ENCODE measurements at places on chromosomes 12 and 14.

DNA sequence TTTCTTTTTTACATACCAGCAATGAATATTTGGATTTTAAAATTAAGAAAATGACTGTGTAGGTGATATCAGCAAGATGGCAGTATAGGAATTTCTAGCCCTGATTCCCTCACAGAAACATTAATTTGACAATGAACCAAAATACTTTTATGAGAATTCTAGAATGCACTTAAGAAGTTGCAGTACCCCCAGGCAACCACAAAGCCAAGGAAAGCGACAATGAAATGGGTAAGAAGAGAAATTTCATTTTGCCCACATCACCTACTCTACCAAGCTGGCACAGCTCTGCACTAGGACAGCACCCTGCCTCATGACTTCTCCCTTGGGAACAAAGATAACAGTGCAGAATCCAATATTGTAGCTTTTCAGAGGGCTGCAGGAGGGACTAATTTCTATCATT is 6.6 kb downstream of the OR9K2 start:
- no peak for DNase-seq

DNA sequence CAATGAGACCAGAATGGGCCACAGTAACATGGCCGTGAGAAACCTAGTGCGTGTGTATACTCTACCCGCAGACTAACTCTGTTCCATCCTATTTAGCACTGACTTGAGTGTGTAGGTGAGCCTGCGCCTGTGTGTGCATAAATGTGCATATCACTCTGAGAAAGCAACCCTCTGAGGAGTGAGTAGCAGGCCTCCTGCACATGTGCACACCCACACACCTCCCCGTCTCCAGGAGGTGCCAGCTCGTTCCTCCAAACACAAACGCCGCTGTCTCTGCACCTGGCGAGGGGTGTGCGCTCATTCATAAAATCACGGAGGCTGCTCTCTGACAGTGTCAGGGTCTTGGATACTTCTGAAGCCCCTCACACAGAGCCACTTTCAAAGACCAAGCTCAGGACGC is 138.9 kb downstream of the GCH1 start:
- no peak for DNase-seq

DNA sequence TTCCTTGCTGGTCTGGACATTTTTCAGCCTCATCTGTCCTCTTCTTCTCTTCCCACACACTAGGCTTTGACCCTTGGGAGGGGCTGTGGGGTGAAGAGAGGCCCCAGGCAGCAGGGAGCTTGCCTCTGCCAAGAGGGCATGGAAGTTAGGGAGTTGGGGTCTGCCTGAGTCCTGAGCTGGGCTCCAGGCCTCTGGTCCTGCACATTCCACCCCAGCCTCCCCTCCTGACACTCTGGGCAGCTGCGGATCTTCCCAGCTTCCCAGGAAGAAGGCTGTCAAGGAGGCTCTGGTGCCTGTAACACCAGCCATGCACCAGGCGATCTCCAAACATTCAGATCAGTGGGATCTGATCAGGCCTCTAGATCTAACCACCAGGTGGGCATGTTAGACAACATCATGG is 169.1 kb upstream of the PRMT8 start:
- DNase-seq = no peak

DNA sequence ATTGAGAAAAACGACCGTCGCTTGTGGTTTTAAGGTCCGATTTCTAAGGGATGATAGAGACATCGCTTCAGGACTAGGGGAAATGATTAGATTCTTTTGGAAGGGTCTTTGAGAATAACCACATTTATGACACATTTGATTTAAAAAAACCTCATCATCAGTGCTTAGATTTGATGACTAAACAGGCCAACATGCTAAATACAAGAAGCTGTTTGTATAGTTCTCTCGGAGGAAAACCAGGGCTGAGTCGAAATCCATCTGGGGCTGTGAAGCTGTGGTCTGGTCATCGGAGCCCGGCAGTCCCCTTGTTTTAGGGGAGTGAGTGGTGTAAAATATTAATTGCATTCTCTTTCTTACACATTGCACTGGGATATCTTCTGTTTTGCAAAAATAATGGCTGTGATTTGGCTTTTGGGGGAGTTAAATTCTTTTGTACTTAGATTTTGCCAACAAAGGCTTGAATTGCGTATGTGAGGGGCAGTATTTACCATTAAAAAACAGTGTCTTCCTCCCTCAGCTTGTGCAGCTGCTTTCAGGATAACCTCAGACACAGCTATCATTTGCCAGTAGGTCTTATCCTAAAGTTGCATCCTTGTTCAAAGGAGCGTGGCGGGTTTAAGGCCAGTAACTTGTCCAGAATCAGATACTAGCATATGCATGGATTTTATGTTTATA is 550 bp downstream of the GNG2 start:
- DNase-seq = no peak

DNA sequence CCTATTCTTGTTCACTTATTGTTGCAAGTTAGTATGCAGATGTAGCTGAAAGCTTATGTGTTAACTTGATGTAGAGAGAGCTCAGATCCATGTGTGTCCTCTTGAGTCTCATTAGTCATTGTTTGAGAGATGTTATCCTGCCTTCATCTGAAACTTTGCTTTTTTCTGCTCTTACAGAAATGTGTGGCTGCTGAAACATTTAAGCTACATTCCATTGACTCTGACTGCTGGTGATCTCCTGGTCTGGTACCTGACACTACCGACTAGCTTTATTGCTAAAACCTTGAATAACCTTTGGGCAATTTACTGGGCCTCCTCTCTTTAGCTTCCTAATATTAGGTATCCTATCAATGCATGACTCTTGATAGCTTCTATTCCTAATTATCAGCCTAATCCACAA is 705.6 kb upstream of the FOXG1 start:
- no peak for DNase-seq

- no peak for DNase-seq
Measured at GRCh38 chr12:9032202-9032964, 43.0 kb downstream of the KLRG1 start.

DNA sequence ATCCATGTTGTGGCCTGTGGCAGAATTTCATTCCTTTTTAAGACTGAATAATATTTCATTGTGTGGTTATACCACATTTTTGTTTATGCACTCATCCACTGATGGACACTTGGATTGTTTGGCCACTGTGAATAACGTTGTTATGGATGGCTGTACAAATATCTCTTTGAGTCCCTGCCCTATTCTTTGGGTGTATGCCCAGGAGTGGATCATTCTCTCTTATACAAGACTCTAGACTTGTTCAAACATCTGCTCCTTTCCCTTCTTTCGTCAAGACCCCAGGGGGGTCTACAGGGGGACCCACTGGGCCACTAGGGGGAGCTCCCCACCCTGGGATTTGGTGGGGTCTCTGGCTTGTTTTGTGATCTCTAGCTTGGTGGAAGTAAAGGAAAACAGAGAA is 77.4 kb downstream of the FBXL14 start:
- no peak for DNase-seq

DNA sequence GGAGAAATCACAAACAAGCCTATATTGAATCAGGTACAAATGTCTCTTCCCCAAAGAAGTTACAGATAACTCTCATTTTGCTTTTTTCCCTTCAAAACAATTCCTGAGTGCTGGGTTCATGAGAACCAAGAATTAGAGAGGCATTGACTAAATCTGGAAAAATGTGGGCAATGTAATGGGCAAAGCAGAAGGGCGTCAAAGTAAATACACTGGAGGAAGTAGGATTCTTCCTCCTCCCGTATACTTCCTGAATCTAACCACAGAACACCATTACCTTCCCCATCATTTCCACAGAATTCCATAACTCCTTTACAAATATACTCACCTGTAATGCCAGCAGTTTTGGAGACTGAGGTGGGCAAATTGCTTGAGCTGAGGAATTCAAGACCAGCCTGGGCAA is 3.0 kb upstream of the RBMS2 start:
- no peak for DNase-seq

- DNase-seq = no peak
Measured at GRCh38 chr12:69500631-69501030, 30.4 kb downstream of the FRS2 start.

DNA sequence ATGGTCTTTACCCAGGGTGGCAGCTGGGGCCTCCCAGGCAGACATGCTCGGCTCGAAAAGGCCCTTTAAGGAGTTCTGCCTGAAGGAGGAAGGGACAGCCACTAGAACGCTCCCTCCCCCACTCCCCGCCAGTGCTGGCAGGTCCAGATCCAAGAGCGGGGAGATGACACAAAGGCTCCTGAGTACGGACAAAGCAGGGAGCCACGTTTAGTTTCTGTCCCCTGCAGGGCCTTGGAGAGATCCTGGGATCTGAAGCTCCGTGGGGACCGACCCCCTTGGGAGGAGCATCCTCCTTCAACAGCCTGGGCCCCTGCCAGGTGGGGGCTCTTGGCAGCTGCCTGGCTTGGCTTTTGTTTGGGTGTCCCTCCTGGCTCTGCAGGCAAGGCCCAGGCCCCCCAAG is 89.7 kb downstream of the ESRRB start:
- no peak for DNase-seq

DNA sequence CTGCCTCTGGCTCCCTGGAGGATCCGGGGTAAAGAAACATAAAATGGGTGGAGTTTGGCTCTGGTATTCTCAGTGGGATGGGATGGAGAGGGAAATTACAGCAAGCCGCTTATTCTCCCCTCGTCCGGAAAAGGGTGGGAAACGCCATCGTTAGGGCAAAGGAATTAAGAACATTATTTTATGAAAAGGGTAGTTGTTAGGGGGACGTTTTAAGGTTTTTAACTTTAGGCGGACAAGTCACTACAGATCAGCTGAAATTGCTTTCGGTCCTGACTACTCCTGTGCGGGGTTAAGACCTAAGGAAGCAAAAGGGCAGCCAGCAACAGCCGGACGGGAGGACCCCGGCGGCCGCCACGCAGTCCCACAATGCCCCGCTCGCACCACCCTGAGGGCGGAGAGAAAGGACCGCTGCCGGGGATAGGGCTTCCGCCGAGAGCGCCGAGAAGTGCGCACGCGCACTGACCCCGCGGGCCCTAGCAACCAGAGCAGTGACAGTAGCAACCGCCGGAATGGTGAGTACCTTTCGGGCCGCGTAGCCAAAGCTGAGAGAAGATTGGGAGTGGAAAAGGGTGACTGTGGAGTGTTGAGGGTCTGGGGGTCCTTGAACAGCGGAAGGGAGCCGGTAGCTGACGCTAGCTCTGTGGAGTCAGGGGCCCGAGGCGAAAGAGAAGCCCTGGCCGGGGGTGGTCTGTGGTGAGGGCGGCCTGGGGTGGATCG is at the start of gene DNAL1:
Gene DNAL1 (plus strand): TSS at position 456 of the 717 bp plus-strand sequence. CDS start 54 bp downstream, at position 510.
- peak; percentile 85 for DNase-seq

DNA sequence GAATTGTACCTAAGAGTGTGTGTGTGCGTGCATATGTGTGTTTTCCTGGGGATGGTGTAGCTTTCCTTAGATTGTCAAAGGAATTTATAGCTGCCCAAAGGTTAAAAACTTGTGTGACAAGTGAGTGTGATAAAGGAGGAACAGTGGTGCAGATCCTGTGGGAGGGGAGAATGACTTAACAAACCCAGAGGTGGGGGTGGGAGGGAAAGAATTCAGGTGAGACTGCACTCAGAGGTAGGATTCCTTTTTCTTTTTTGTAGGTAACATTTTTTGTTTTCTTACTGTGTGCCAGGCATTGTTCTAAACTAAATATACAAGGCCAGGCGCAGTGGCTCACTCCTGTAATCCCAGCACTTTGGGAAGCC is 45.3 kb upstream of the SINHCAF start:
- DNase-seq = no peak

DNA sequence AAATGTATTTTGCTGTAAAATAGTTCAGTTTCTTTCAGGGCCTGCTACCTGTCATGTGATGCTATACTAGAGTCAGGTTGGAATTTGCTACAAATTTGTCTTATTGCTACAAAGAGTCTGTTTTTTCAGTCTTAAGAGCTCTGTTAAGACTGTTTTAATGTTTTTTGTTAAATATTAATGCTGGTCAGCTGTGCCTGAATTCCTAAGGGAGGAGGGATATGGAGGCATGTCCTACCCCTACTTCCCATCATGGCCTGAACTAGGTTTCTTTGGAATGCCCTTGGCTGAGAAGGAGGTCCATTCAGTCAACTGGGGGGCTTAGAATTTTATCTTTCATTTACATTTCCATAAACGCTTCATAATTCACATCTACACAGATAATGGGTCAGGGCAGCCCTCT is 30.0 kb downstream of the IQSEC3 start:
- no peak for DNase-seq

- DNase-seq = no peak
Measured at GRCh38 chr14:34424488-34424887, 37.6 kb downstream of the SPTSSA start.

- no peak for DNase-seq
Measured at GRCh38 chr12:3205742-3206519, 128.8 kb downstream of the TSPAN9 start.

DNA sequence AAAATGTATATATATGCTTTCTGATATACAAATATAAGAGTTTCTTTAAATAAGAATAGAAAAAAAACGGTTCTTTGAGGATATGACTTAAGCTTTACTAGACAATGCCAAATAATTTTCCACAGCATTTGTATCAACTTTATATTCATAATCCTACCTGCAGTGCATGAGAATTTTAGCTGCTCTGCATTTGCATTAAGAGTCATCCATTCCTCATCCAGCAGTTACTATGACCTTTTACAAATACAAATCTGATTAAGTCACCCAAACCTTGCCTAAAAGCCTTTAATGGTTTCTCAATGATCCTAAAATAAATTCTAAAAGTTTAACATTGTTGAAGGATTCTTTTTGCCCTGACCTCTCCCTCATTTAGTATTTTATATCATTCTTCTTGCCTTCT is 116.5 kb downstream of the MGAT4C start:
- DNase-seq = no peak

- DNase-seq = no peak
Measured at GRCh38 chr12:120257041-120257821, 8.3 kb downstream of the PXN start.

- DNase-seq = no peak
Measured at GRCh38 chr14:66105815-66106214, 380.4 kb upstream of the CCDC196 start.

- DNase-seq = peak; percentile 60
Measured at GRCh38 chr12:62256408-62257096, 3.7 kb upstream of the USP15 start.

- peak; percentile 53 for DNase-seq
Measured at GRCh38 chr14:91261115-91261514, 16.6 kb upstream of the GPR68 start.

- DNase-seq = no peak
Measured at GRCh38 chr14:25116607-25117006, 66.7 kb upstream of the STXBP6 start.

DNA sequence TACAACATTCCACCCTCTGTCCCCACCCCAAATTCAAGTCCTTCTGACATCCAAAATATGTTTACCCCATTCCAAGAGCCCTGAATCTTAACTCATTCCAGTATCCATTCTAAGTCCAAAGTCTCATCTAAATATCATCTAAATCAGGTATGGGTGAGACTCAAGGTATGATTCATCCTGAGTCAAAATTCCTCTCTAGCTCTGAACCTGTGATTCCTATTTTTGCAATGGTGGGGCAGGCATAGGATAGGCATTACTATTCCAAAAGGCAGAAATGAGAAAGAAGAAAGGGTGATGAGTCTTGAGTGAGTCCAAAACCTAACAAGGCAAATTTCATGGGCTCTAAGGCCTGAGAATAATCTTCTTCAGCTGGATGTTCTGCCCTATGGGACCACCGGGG is 140.3 kb upstream of the FAR2 start:
- no peak for DNase-seq

All from stimulated activated naive CD4-positive, alpha-beta T cell treated with Interleukin-2 at 50 U/mL for 16 hours (primary cell).